Activated naive CD8-positive, alpha-beta T cell treated with anti-CD3 and anti-CD28 coated beads, Interleukin-2, amount 50 U/mL, for 24 hours (primary cell): ENCODE measurements at places on chromosomes 1 and 21.

GRCh38 chr1:32332290-32333079 lies 3.5 kb downstream of the MARCKSL1 start:
- DNase-seq, result no peak

- DNase-seq, result no peak
Measured at GRCh38 chr1:98967122-98967521, 37.5 kb downstream of the PLPPR5 start.

DNA sequence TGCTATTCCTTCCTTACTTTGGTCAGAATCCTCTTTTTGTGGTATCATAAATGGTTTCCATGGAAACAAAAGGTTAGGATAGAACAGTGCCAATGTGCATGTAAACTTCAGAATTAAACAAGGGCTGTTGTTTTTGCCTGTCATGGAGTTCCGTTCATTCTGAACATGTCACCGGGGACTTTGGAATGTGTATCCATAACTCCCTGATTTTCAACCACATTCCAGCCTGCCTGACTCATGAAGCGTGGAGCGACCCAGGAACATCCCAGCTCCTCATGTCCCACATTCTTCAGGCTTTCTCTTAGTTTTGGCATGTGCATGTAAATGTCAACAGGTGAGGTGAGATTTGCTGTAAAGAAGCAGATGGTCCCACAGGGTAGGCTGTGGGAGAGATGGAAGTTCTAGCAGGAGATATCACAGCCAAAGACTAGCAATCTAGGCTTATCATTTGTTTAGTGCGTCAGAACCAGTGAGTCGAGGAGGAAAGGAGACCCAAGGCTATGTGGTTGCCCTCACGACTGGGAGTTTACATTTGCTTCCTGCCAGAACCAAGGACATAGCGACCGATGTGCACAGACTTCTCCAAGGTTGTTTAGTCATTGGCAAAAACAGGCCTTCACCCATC lies 23.0 kb upstream of the DNAJC11 start:
- DNase-seq, result no peak

DNA sequence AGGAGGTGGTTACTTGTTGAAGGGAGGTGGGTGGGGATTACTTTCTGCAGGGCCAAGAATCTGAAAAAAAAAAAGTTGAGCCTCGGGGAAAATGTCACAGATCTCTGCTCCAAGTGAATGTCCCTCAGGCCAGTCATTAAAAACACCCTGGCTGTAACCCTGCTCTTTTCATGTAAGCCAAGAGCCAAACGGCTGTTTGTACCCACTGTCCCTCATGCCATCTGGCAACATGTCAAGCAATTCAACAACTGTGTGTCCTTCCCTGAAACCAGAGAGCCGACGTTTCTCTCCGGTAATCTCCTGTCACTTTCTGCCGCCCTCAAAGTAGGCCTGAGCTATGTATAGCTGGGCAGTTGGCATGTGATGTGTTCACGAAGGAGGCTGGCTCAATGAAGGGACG lies 14.7 kb downstream of the CASQ2 start:
- DNase-seq, result no peak

DNA sequence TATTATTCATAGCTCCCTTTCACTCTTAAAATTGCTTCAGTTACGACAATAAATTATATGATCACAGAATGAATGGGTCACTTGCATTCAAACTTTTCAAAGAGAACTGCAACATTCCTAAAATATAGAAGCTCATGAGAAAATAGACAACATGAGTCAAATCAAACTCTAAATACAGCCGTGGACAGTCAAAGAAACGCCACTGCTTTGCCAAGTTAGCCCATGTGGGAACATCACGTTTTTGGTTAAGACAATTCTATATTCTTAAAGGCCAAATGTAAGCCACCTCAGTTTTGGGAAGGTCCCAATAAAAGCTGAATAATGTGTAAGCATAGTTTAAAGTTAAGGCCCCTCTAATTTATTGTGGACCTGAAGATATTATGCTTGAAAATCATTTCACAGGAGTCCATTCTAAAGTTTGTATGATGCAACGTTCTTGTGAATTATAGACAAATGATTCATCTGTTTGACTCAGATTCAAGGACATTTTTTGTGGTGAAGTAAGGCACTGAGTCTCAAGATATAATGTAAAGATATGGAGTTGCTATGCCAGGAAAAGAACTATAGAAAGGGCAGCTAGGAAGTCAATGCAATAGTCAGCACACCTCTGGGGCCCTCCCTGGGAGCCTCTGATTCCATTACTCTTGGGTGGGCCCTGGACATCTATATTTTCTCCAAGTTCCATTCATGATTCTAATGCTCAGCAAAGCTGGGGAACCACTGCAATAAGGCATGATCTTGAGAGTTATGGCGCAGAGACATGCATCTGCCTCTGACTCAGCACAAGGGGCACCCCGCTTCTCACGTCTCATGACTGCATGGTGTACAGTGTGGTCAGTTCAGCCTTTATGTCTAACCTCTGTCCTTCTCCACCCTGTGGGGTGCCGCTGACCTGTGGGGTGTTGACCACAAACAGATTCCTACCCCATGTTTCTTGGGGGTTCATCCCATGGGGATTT lies 33.9 kb downstream of the ETS2 start:
- peak; percentile 21 for DNase-seq

DNA sequence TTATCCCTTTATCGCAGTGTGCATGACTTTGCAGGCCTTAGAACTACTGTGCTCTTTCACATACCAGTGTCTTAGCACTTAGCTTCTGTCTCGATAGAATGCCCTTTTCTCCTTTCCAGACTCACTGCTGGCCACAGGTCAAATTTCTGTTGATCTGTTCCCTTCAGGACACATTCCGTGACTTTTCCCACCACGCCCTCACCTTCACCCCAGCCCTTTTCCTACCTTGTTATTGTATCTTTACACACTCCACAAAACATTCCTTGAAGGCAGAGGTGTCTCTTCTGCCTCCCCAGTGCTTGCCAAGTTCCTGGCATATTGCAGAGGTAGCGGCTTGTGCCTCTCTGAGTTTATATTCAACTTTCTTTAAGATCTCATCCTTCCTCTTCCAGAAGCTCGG lies 3.7 kb upstream of the IGSF9 start:
- DNase-seq, result no peak

DNA sequence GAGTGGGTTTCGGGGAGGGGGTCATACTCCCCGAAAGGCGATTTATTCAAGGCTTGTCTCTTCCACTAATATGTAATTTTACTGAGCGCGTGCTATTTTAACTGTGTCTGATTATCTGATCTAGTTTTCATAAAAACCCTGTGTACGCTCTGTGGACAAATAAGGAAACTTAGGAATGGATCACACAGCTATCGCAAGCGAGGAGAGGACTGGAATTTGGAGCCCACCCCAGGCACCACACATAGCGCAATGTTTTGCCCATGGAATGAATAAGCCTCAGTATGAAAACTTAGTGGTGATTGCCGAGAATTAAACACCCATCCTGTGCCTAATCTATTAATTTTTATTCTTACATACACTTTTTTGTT lies 9.8 kb upstream of the RAB42 start:
- DNase-seq, result no peak

- no peak for DNase-seq
Measured at GRCh38 chr1:150718225-150718891, 2.3 kb downstream of the HORMAD1 start.
